NCI-H69 (cell line): ENCODE measurements at places on chromosomes 6 and 20.

DNA sequence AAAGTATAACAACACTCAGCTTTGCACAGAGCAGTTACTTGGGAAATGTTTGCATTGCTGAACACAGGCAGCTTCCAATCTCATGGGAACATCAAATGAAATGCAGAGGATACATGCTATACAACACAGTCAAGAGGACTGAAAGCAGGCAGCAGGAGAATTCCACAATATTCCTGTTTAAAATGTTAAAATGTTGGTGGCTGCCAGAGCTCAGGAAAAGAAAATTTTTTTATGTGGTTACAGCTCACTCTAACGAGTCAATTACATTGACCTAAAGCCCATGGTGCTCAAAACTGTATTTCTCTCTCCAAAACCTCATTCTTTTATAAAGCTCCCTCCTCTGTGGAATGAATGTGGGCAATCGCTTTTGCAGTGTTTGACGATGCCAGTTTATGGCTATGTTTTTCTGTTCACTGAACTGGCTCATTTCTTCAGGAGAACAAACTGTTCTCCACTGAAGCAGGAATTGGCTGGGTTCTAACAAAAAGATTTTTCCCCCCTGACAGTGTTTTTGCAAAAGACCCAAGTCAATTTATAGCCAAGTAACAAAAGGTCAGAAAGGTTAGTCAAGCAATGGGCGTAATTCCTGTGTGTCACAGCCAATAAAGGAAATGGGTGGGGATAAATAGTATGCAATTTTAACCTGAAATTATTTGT lies 69.0 kb downstream of the ZHX3 start:
- no peak for DNase-seq

DNA sequence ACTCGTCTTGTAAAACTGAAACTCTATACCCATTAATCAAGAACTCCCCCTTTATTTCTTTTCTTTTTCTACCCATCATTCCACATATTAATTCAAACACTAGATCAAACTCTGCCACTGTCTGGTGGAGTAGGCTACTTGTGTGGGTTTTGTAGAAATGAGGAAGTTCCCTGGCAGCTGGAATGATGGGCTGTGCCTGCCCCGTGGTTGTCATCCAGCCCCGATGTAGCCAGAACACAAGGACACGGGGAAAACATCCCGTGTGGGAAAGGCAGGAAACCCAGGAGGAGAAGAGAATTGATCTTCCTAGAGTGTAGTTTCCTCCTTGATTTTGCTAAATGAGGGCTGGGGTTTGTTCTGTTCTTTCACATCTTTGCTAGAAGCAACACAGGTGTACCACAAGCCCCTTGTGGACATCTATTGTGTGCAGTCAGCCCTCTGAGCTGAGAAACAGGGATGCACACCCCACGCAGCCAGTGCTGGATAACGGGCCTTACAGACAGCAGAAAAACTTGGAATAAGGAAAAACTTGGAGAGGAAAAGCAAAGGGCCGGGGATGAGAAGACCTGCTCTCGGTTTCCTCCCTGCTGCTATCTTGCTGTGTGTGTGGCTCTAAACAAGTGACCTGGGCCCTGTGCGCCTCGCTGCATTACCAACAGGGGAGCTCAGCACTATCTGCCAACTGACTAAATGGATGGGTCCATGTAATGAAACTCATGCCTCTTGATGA lies 88.0 kb downstream of the SCML4 start:
- DNase-seq = no peak

- peak; percentile 44 for DNase-seq
Measured at GRCh38 chr6:51450248-51450957, 631.7 kb downstream of the TFAP2B start.

GRCh38 chr6:10405513-10405900 lies 9.4 kb downstream of the TFAP2A start:
- DNase-seq = no peak

- DNase-seq = no peak
Measured at GRCh38 chr6:128046033-128046432, 145.2 kb upstream of the THEMIS start.

DNA sequence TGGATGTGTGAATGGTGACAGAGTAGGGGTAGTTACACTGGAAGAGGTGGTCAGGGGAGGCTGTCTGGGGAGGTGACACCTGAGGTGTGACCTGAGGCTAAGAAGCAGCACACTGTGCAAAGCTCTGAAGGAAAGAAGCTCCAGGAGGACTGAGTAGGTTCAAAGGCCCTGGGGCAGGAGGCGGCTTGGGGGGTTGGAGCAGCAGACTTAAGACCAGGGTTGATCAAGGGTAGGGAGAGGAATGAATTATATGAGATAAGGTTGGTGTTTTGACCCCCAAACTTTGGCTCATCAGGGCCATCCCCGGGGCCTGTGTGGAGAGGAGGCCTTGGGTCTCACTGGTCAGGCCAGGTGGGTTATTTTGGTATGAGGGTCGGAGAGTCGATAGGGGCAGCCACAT lies 166.1 kb downstream of the GRM4 start:
- no peak for DNase-seq

- DNase-seq = no peak
Measured at GRCh38 chr6:45574014-45574461, 196.3 kb upstream of the SUPT3H start.

GRCh38 chr6:148653138-148653776 lies 93.6 kb upstream of the UST start:
- no peak for DNase-seq

GRCh38 chr6:699319-699718 lies 6.4 kb upstream of the EXOC2 start:
- DNase-seq = peak; percentile 73

GRCh38 chr20:25054995-25055629 lies 2.8 kb downstream of the ACSS1 start:
- no peak for DNase-seq
